ENCODE measurements at places on chromosomes 5 and 9. TPM values are rescaled to one million over a fixed set of nuclear protein-coding genes. Genes with fewer than 3 reads are reported as not detected.
A peak's percentile ranks its signal among the peaks of the same experiment; 100 is the strongest.

- no peaks in the 10 kb centered on the region for H3K27me3 ChIP-seq
- DNase-seq, result no peak
- no peak overlapping the region for H3K4me3 ChIP-seq
- H3K4me1 ChIP-seq, result no peaks in the 10 kb centered on the region
Observed at GRCh38 chr5:68369023-68369359, 153.4 kb downstream of the PIK3R1 start.

- H3K4me1 ChIP-seq, result no peaks in the 10 kb centered on the region
- DNase-seq, result no peak
- no peak overlapping the region for H3K4me3 ChIP-seq
- H3K36me3 ChIP-seq, result no peaks in the 10 kb centered on the region
Observed at GRCh38 chr5:163347671-163348070, 89.7 kb upstream of the CCNG1 start.

GRCh38 chr9:128420060-128420650 is 502 bp upstream of the CERCAM start:
- peak overlapping the region; percentile 91 for H3K4me3 ChIP-seq
- peak; percentile 87 for DNase-seq
- H3K4me1 ChIP-seq, result peaks cover 18% of the 10 kb centered on the region
- no peaks in the 10 kb centered on the region for H3K36me3 ChIP-seq
- H3K27me3 ChIP-seq, result peaks cover 8% of the 10 kb centered on the region

GRCh38 chr9:31597977-31598376 is 786.5 kb upstream of the ACO1 start:
- H3K27ac ChIP-seq, result no peak overlapping the region
- no peaks in the 10 kb centered on the region for H3K36me3 ChIP-seq
- H3K27me3 ChIP-seq, result no peaks in the 10 kb centered on the region
- no peak for DNase-seq
- no peak overlapping the region for H3K4me3 ChIP-seq
- no peaks in the 10 kb centered on the region for H3K4me1 ChIP-seq

GRCh38 chr5:32143617-32144377 is 30.3 kb downstream of the GOLPH3 start:
- H3K4me3 ChIP-seq, result no peak overlapping the region
- no peak for DNase-seq
- H3K27ac ChIP-seq, result no peak overlapping the region
- H3K36me3 ChIP-seq, result peaks cover 6% of the 10 kb centered on the region
- H3K4me1 ChIP-seq, result peaks cover 41% of the 10 kb centered on the region

DNA sequence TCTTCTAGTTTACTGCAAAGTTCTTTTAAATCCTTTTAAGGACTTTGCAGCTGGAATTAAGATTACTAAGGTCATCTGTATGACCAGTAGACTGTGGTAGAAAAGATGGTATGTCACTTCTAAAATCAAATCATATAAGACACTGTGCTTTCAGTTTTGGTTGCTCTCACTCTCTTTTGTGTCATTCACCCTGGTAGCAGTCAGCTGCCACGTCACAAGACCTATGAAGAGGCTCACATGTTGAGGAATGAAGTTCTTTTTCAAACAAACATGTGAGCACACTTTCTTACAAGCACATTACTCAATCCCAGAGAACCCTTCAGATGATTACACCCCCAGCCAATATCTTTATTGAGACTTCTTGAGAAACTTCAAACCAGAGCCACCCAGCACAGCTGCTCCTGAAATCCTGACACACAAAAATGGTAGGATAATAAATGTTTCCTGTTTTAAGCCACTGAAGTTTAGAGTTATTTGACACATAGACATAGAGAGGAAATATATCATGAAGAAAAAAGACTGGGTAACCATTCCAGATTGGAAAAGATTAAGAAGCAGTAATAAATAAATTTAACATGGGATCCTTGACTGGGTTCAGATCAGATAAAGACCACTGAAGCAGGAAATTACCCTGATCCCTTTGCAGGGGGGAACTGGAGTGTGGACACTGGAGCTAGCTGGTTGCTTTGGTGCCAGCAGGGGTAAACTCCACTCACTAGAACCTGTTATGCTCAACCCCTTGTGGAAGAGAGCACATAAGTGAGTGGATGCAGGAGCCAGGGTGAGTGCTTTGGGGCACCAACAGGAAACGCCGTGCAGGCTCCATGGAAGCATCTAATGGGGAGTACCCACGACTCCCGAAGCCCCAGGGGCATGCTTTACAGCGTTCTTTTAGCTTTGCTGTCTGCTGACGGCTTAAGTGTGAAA is 64.1 kb downstream of the SLCO4C1 start:
- H3K4me1 ChIP-seq, result no peaks in the 10 kb centered on the region
- H3K27me3 ChIP-seq, result no peaks in the 10 kb centered on the region
- no peaks in the 10 kb centered on the region for H3K36me3 ChIP-seq
- no peak for DNase-seq

GRCh38 chr5:10480237-10480985 is 38.7 kb downstream of the ROPN1L start:
- H3K36me3 ChIP-seq, result no peaks in the 10 kb centered on the region
- H3K4me3 ChIP-seq, result no peak overlapping the region
- H3K27ac ChIP-seq, result no peak overlapping the region
- H3K27me3 ChIP-seq, result no peaks in the 10 kb centered on the region

DNA sequence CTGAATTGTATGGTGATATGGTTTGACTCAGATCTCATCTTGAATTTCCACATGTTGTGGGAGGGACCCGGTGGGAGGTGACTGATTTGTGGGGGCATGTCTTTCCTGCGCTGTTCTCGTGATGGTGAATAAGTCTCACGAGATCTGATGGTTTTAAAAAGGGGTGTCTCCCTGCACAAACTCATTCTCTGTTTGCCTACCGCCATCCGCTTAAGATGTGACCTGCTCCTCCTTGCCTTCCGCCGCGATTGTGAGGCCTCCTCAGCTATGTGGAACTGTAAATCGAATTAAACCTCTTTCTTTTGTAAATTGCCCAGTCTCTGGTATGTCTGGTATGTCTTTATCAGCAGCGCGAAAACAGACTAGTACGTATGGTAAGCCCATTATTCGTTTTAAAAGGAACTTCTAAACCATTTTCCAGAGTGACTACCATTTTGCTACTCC is 48.7 kb downstream of the SLC36A1 start:
- H3K4me1 ChIP-seq, result no peaks in the 10 kb centered on the region
- no peak overlapping the region for H3K27ac ChIP-seq
- H3K27me3 ChIP-seq, result no peaks in the 10 kb centered on the region
- H3K36me3 ChIP-seq, result no peaks in the 10 kb centered on the region
- no peak overlapping the region for H3K4me3 ChIP-seq
- no peak for DNase-seq

GRCh38 chr5:159345336-159345735 is 15.0 kb upstream of the IL12B start:
- H3K4me1 ChIP-seq, result peaks cover 15% of the 10 kb centered on the region
- H3K27ac ChIP-seq, result no peak overlapping the region
- no peak for DNase-seq
- H3K36me3 ChIP-seq, result no peaks in the 10 kb centered on the region
- no peak overlapping the region for H3K4me3 ChIP-seq

DNA sequence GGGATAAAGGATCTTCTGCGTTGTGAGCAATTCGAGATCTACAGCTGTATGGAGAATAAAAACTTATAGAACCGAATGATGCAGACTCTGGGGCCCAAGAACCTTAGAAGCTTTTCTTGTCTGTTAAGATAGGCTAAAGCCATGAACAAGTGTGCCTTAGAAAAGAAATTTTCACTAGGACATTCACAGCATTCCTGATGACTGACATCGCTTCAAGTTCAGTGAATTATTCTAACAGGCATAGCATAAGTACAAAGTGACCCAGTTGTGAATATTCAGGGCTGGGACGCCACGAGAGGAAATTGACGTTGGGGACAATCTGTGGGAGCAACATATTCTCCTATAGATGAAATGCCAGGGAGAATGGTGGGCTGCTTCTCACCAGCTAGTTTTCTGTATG is 32.0 kb upstream of the PANK3 start:
- H3K4me3 ChIP-seq, result no peak overlapping the region
- no peaks in the 10 kb centered on the region for H3K36me3 ChIP-seq
- no peaks in the 10 kb centered on the region for H3K4me1 ChIP-seq

GRCh38 chr5:82174128-82174918 is 103.8 kb downstream of the RPS23 start:
- no peaks in the 10 kb centered on the region for H3K4me1 ChIP-seq
- H3K27me3 ChIP-seq, result no peaks in the 10 kb centered on the region
- DNase-seq, result peak; percentile 75
- H3K4me3 ChIP-seq, result no peak overlapping the region
- H3K27ac ChIP-seq, result no peak overlapping the region

DNA sequence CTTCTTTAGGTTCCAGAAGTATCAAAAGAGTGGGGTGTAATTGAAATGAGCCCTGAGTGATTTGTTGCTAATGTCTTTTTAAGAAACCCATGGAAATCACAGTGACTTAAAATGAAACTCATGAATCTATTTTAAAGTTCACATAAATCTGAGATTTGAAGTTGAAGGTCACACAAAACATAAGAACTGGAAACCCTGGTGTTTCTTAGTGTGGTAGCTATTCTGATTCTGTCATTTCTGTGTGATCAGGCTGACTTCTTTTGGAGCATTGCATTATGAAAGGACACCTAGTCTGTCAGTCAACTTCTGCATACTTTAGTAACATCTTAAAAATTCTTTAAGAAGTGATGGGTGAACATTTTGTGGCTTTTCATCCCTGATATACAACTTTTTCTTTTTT is 448.8 kb downstream of the TLE4 start:
- no peak overlapping the region for H3K4me3 ChIP-seq
- H3K36me3 ChIP-seq, result no peaks in the 10 kb centered on the region
- H3K27me3 ChIP-seq, result no peaks in the 10 kb centered on the region
- H3K27ac ChIP-seq, result no peak overlapping the region

DNA sequence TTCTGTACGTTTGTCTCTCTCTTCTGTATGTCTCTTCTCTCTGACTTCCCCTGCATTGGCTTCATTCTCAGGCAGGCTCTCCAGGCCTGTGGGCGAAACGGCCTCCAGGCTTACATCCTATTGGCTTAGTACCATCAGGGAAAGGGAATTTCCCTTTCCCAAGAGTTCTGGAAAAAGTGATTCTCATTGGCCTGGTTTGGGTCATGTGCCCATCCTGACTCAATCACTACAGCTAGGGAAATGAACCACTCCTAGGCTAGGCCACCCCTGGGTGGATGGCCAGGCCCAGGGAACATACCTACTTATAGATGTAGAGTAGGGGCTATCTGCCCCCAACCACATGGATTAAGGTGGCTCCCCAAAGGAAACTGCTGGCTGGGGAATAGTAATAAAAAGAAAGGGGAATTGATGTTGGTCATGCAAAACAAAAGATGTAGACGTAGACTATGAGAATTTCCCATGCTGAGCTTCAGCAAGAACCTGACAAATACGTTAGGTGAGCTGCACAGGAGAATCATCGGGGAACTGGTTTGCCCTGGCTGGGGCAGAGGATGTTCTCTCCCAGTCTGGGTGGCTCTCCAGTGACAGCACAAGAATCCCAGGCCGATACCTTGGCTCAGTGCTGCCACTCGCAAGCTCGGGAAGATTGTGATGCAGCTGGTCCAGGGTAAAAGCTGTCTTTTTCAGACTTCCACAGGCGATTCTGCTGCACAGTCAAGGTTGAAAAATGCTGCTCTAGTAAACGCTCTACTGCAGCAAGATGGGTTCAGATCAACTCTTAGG is 3.7 kb upstream of the EGR1 start:
- no peaks in the 10 kb centered on the region for H3K36me3 ChIP-seq
- DNase-seq, result peak; percentile 45
- peaks cover 13% of the 10 kb centered on the region for H3K4me1 ChIP-seq
- no peak overlapping the region for H3K4me3 ChIP-seq
- H3K27me3 ChIP-seq, result no peaks in the 10 kb centered on the region
- H3K27ac ChIP-seq, result no peak overlapping the region

GRCh38 chr9:90974016-90974415 is 172.4 kb downstream of the SYK start:
- DNase-seq, result no peak
- H3K36me3 ChIP-seq, result no peaks in the 10 kb centered on the region
- H3K27me3 ChIP-seq, result no peaks in the 10 kb centered on the region
- no peak overlapping the region for H3K4me3 ChIP-seq
- H3K27ac ChIP-seq, result no peak overlapping the region

DNA sequence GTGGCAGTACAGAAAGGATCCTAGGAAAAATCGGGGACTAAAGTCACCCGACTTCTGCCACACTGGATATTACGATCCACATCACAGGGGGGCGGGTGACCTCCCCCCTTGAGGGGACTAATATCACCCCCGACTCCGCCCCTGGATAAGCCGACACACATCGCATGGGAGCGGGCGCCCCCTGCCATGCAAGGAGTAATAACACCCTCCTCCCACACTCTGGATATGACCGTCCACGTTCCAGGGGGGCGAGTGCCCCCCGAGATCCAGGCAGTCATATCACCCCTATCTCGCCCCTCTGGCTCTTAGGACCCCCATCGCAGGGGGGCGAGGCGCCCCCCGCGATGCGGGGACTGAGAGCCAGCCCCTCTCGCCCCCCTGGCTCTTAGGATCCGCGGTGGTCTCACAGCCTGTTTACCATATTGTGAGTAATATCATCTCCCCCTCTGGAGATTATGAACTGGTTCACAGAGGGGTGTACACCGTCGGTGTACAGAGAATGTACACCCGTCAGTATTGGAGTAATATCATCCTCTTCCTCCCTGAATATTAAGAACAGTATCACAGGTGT is 423.0 kb downstream of the DIRAS2 start:
- no peak overlapping the region for H3K4me3 ChIP-seq
- H3K36me3 ChIP-seq, result no peaks in the 10 kb centered on the region
- DNase-seq, result peak; percentile 73
- no peak overlapping the region for H3K27ac ChIP-seq
- no peaks in the 10 kb centered on the region for H3K4me1 ChIP-seq

DNA sequence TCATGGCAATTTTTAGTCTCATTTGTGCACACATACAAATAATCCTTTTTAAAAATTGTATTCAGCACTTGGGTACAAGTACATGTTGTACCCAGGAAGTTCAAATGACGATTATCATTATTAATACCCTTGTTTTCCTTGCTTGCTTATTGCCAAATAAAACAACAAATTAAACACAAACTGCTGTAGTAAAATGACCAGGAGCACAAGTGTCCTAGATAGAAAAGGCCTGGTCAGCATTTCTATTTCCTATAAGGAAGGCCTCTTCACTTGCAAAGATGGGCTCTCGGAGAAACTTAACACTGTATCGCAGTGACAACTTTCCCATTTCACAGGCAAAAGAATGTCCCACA is 34.7 kb upstream of the PLPP1 start:
- H3K4me3 ChIP-seq, result no peak overlapping the region
- no peak for DNase-seq
- H3K27ac ChIP-seq, result no peak overlapping the region
- H3K4me1 ChIP-seq, result peaks cover 6% of the 10 kb centered on the region
- H3K27me3 ChIP-seq, result no peaks in the 10 kb centered on the region

- no peaks in the 10 kb centered on the region for H3K27me3 ChIP-seq
- no peak for DNase-seq
- H3K4me3 ChIP-seq, result no peak overlapping the region
Observed at GRCh38 chr9:17490110-17490509, 88.8 kb upstream of the SH3GL2 start.

Gene NR2F1-AS1
- total RNA-seq, result 16.2 TPM

Gene TTC16
- 0.41 TPM for total RNA-seq

Gene GARIN3
- total RNA-seq, result not detected

Gene TUSC1
- 15.0 TPM for total RNA-seq

Gene AQP3
- 352 TPM for total RNA-seq

Measured in upper lobe of right lung (tissue), 1 donor.